ENCODE measurements at places on chromosomes 4 and X. TPM values are rescaled to one million over a fixed set of nuclear protein-coding genes. Genes with fewer than 3 reads are reported as not detected.

DNA sequence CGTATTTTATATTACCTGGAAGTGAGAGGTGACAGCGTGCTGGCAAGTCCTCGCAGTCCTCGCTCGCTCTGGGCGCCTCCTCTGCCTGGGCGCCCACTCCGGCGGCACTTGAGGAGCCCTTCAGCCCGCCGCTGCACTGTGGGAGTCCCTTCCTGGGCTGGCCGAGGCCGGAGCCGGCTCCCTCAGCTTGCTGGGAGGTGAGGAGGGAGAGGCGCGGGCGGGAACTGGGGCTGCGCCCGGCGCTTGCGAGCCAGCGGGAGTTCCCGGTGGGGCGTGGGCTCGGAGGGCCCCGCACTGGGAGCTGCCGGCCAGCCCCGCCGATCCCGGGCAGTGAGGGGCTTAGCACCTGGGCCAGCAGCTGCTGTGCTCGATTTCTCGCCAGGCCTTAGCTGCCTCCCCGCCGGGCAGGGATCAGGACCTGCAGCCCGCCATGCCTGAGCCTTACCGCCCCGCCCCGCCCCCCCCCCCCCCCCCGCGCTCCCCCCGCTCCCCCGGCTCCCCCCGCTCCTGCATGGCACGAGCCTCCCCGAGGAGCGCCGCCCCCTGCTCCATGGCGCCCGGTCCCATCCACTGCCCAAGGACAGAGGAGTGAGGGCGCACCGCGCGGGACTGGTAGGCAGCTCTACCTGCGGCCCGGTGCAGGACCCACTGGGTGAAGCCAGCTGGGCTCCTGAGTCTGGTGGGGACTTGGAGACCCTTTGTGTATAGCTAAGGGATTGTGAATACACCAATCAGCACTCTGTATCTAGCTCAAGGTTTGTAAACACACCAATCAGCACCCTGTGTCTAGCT is 298.9 kb upstream of the MAGEB16 start:
- no peak for DNase-seq

- no peak for DNase-seq
These were observed 754.3 kb upstream of the MAGEB2 start for GRCh38 chrX:29461039-29461438.

DNA sequence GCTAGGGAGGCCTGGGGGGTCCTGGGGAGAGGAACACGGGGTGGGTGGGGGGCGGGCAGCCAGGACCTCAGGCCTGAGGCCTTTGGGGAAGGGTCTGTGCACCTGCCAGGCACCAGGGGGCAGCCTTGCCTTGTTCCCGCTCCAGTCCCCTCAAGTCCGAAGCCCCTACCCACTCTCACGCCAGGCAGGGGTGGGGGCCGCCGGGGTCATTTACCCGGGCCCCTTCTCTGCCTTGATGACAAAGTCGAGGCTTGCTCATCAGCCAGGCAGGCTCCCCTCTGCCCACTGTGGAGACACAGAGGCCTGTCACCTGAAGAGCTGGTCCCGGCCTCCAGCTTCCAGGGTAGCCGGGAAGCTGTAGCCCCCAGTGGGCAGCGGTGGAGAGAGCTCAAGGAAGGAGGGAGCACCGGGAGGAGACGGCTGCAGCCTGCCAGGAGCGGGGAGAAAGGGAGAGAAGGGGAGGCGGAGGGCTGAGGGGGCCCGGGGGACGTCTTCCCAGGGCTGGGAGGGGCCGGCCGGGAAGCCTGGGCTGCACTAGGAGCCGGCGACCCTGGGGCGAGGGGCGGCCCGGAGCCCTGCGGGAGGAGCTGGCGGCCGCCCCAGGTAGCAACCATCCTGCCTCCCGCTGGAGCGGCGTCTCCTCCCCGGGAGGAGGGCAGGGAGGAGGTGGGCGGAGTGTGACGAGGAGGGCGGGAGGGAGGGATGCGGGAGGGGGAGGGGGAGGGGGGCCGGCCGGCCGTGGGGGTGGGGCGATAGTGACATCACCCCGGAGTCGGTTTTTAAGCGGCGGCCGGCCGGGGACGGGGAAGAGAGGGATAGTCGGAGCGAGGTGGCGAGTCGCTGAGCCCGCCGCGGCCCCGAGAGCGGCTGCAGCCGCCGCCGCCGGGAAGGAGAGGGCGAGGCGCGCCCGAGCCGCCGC is at the start of gene SLC6A8:
Gene SLC6A8 (plus strand): TSS at position 806 of the 919 bp plus-strand sequence. CDS start 649 bp downstream, outside the sequence.
- peak; percentile 9 for DNase-seq

DNA sequence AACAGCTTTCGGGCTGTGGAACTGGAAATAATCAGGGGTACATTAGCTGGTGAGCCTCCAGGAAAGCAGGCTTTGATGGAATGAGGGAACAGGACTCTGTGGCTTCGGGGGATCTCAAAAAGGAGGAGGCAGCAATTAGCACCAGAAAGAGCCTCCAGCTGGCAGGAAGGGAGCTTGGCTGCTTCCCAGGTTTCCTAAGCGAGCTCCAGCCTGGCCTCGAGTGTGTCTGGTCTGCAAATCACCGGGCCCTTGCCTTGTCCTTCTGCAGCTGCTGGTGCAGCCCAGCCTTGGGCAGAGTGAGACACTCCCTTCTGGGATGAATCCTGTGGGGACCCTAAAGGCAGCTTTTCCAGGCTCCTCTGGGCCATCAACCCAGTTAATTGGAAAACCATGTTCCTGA is 10.7 kb upstream of the PDHA1 start:
- no peak for DNase-seq

GRCh38 chrX:107567370-107567769 is 60.9 kb upstream of the PRPS1 start:
- no peak for DNase-seq

GRCh38 chr4:101066626-101067170 is 280.6 kb downstream of the PPP3CA start:
- DNase-seq, result no peak

GRCh38 chr4:123869286-123870215 is 473.0 kb downstream of the SPRY1 start:
- DNase-seq, result no peak

GRCh38 chr4:26822546-26822945 is 38.1 kb upstream of the STIM2 start:
- no peak for DNase-seq

DNA sequence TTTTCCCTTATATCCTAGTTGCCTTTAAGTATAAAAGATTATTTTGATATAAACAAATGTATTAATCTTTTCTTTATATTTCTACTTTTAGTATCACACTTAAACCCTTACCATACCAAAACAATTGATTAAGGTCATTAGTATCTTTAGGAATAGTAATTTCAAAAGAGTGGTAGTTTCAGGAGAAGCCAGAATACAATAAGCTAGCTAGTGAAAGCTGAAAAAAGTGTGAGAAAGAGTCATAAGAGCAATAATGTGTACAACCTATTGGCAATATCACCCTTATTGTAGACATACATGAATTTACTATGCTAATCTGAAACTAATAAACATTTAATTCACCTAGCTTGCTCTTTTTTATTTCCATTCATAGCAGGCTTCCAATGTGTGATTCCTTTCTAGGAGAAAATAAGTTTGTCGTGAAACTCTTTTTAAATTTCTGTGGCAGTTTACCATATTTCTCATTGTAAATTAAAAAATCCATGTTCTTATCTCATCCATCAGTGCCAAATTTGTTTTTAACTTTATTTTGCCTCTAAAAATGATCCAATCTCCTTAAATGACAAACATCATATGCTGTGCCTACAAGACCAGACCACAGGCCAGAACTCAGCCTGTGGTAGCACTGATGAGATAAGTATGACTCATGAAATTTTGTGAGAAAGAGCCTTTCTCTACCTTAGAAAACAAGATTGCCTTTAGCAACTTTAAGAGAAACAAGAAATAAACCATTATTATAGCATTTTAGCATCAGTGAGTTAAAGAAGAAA is 8.1 kb downstream of the NEK1 start:
- DNase-seq, result no peak

The DMRTC1 gene
- total RNA-seq, result 0.85 TPM

The TFE3 gene
- total RNA-seq, result 40.9 TPM

The GPR82 gene
- total RNA-seq, result not detected

Data from CD4-positive, alpha-beta T cell (primary cell).